Stimulated activated CD8-positive, alpha-beta memory T cell treated with anti-CD3 and anti-CD28 coated beads, Interleukin-15, amount 100 ng/mL, for 1 hour (primary cell): ENCODE measurements at places on chromosomes 1 and 21.

GRCh38 chr1:117612517-117613248, 6.8 kb downstream of the TENT5C start:
- no peak for DNase-seq

GRCh38 chr1:84247425-84248220, 53.9 kb upstream of the SAMD13 start:
- no peak for DNase-seq

DNA sequence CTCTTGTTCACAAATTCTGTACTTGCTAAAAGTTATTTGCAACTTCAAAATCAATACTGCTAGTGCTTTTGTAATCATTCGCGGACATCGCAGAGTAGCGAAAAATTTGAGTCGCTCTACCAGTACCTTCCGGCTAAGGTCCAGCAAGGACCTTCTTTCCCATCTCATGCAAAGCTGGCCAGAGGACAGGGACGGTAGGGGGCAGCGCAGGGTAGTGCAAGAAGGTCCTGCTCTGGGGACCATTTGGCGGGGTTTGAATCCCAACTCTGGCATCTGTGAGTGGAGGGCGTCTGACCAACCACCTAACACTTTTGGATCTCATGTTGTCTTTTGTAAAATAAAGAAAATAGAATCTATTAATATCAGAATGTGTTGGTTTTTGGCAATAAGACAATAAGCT, 258.3 kb downstream of the SPATA17 start:
- no peak for DNase-seq

GRCh38 chr1:167555971-167556714, 2.6 kb upstream of the CREG1 start:
- peak; percentile 59 for DNase-seq

DNA sequence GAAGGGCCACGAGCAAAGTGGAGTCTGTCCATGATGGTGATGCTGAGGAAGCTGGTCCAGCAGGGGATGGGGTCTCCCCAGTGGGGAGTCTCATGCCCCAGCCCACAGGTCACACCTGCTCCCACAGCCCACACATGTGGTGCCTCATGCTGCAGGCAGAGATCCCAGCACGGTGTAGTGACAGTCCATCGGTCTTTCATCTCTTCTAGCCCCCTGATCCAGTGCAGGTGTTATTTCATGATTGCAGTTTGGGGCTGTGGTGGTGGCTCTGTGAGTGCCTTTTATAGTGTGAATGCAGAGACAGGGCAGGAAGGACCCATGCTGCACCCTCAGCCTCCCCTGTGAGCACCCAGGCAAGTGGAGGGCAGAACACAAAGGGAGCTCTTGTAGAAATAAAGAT, 45.0 kb downstream of the UBASH3A start:
- DNase-seq = no peak

- DNase-seq = no peak
Observed at GRCh38 chr1:201268604-201269151, 14.6 kb upstream of the PKP1 start.

DNA sequence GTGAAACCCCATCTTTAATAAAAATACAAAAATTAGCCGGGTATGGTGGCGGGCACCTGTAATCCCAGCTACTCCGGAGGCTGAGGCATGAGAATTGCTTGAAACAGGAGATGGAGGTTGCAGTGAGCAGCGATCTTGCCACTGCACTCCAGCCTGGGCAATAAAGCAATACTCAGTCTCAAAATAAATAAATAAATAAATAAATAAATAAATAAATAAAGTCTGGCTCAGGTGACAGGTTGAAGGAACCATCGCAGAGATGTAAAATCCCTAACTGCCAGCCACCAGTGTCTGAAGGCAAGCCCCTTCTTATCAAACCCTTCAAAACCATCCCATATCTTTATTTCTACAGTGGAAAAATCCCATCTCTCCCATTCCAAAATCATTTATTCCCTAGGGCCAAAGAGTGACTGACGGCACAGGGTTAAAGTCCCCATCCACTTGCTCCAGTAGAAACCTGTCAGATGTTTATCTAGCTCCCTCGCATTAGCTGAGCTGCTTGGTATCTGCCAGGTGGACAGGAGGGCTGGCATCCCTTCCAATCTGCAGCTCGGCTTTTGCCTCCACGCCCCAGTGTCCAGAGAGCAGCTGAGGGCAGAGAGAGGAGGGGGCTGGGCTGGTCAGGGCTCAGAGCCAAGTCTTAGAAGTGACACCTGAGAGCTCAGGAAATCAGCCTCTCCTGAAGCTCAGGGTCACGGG, 5.0 kb downstream of the CSRP1 start:
- DNase-seq = no peak

DNA sequence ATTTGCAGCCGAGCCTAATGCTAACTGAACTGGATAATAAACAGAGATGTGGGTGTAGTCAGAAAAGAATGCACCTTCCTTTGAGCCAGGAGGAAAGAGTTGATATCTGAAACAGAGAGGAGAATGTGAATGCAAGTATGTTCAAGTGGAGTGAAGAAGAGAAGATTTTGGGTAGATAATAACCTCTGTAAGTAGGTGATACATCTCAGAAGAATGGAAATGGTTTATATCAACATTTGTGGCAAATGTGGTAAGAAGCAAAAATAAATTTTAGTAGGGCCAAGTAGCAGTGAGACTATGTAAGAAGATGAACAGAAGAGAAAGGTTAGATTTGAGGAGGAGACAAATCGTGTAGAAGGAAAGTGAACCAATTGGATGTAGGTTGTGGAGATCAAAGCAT, 1.7 kb upstream of the DNTTIP2 start:
- no peak for DNase-seq

DNA sequence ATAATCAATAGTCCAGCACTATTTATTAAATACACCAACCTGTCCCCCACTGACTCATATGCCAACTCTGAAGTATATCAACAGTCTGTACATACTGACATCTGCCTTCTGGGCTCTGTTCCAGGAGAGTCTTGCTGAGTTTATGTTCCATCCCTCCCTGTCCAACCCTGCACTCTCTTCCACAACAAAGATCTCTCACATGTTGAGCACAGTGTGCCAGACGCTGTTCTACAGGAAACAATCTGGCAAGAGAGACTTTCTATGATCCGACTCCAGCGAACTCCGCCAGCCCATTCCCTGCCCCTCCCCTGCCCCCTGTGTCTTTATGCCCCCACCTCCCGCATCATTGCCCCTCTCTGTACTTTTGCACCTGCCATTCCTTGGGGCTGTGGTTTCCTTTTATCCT, 3.4 kb downstream of the LACTBL1 start:
- DNase-seq = no peak

DNA sequence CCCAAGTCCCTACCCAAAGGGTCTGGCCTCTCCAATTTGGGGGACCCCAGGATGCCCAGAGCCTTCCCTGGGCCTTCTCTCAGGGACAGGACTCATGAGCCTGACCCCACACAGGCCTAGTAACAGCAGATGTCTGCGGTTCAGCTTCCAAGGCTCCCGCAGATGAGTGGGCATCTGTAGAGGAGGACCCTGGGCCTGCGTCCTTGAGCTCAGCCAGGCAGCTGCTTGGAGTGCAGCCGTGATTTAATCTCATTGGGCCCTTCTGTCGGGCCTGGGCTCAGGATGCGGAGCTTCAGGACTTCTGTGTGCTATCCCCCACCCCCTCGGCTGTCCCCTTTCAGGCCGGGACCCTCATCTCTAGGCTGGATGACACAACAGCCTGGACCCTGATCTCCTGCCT, 35.4 kb downstream of the IGSF21 start:
- DNase-seq = no peak

GRCh38 chr1:38587766-38588165, 271.8 kb downstream of the RRAGC start:
- no peak for DNase-seq

DNA sequence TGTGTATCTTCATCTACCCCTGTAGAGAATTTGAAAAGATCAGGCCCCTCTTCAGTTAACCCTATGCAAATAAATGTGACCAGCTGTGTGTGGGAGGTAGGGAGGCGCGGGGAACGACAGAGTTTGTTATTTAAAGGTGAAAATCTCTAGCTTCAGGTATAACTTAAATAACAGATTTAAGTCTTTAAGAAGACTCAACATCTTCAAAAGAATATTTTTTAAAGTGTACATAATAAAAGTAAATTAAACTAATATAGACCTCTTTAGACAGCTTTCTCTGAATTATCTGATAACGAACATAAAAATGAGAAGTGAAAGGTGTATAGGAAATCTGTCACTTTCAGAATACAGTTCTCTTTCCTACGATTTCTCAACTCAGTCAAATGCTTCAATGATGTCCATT, 16.0 kb downstream of the ANGPTL3 start:
- DNase-seq = no peak

DNA sequence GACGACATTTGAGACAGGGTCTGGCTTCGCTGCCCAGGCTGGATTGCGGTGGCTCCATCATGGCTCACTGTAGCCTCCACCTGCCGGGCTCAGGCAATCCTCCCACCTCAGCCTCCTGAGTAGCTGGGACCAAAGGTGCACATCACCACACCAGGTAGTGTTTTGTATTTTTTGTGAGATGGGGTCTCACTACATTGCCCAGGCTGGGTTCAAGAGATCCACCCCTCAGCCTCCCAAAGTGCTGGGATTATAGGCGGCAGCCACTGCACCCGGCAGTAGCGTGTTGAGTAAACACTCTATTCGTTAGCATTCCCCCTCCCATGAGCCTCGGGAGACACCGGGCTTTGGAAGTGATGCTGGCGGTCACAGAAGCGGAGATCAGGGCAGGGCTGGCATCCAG, 6.8 kb upstream of the C1QTNF12 start:
- DNase-seq = no peak

GRCh38 chr1:37073854-37074379, 39.6 kb upstream of the GRIK3 start:
- no peak for DNase-seq

GRCh38 chr1:7752512-7753417, 18.3 kb upstream of the VAMP3 start:
- DNase-seq = peak; percentile 15

DNA sequence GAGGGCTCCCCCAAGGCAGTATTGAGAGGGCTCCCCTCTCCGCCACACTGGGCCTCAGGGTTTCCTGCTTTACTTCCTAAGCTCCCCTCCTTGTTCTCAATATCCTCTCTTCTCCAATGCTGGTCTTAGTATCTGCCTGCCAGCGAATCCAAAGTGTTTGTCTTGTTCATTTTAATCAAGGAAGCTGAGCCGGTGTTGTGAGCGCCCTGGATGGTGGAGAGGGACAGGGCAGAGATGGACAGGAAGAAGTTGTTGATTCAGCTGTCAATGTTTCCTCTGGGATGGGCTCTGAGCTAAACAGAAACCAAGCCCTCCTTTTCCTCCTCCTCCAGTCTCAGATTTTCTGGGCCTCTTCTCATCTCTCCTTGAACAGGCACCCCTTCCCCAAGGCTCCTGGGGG, 5.4 kb downstream of the OLFML3 start:
- no peak for DNase-seq

DNA sequence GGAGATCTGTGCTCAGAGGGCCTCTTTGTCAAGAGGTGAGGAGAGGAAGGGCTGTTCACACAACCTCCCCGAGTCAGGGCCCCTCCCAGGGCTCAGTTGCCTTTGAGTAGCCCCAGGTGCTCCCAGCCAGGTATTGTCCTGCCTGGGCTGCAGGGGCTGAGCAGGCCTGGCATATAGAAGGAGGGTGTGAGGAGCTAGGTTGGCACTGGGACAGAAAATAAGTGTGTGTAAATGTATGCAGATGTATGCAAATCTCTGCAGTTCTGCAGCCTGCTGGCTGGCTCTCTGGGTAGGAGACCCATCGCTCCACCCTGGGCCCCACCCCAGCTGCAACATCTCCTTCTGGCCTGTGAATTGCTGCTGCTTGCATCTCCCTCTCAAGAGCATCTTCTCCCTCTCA, 52.4 kb downstream of the NAV1 start:
- no peak for DNase-seq

DNA sequence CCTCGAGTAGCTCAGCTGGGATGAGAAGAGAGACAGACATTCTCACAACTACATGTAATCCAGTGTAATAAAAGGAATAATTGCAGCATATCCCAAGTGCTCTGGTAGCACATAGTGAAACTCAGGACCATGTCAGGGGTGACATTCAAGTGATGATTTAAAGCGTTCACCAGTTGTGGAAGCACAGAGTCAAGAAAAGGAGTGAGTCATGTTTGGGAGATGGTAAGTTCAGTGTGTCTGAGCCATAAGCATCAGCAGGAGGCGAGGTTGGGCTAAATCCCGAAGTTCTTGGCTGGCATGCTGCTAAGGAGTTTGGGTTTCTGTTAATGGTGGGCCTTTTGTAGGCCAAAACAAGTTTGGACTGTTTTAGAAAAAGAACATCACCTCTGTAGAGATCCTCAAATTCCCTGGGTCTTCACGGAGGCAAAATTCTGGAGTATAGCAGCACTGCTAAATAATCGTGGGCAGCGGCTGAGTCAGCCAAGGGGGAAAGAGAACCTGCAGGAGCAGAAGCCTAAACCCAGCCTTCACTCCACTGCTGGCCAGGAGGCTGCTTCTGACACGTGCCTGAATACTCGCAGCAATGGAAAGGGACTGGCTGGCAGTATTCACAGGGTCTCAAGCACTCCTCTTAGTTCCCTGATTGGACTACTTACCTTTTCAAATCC, 7.2 kb upstream of the NHLH1 start:
- no peak for DNase-seq

DNA sequence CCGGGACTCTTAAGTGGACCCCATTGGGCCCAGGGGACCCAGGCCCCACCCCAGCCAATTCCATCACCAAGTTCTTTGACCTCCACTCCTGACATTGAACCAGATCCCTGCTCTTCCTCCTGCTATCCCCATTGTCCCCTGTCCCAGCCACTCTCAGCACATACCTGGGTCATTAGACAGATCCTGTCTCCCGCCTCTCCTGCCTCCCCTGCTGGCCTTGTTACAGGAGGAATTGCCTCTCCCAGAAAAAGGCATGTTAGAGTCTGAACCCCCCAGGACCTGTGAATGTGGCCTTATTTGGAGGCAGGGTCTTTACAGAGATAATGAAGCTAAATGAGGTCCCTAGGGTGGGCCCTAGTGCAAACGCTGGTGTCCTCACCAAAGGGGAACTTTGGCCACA, 301.9 kb downstream of the NPHP4 start:
- no peak for DNase-seq

DNA sequence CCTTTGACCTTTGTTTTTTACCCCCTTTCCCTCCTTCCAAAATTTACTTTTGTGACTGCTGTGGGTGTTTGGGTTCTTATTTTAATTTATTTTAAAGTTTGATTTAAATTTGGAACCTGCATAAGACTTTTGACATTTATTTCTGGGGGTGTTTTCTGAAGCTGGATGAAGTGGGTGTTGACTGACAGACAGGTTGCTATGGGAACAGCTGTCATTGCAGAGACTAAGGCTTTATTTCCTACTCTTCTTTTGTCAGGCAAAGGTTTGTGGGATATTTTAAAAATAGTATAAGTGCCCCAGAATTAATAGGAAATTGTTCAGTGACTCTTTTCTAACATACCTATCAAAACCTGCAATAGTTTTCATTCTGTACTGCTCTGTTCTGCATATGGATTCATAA, 290.8 kb upstream of the ESRRG start:
- no peak for DNase-seq

- DNase-seq = no peak
Observed at GRCh38 chr1:6352138-6352563, 41.4 kb downstream of the ACOT7 start.

GRCh38 chr1:154969246-154969645, 1.3 kb downstream of the SHC1 start:
- no peak for DNase-seq

GRCh38 chr1:169545472-169545871, 40.8 kb downstream of the F5 start:
- no peak for DNase-seq
